ENCODE measurements at places on chromosomes 6 and 20. TPM values are rescaled to one million over a fixed set of nuclear protein-coding genes. Genes with fewer than 3 reads are reported as not detected.

DNA sequence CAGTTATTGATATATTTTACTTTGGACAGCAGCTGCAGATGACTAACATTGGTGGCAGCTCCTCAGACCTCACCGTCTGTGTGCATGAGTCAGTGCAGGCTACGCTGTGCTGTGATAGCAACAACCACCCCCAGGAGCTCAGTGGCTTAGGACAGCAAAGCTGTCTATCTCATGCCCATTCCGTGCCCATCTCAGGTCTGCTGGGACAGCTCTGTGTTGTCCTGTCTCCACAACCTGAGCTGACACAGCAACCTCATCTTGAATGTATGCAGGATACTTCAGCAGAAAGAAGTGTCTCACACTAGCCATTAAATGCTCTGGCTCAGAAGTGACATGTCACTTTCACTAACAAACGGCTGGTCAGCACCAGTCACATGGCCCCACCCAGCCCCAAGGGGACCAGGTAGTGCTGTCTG lies 47.7 kb downstream of the BANF2 start:
- H3K4me3 ChIP-seq, result no peak overlapping the region
- H3K36me3 ChIP-seq, result no peaks in the 10 kb centered on the region

DNA sequence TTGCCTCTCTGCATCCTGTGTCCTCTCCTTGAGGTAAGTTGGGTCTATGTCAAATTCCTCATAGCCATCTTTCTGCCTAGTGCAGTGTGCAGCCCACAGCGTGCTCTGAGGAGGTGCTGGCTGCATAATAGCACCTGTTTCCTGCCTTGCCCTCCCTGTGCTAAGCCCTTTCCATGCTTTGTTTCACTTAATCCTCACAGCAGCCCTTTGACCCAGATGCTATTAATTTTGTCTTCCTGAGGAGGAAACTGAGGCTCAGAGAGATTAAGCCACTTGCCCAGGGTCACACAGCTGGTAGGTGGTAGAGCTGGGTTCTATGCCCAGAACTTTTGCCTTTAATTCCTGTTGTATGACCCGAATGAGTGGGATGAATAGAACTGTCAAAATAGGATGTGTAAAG lies 13.5 kb downstream of the FAM83D start:
- peaks cover 38% of the 10 kb centered on the region for H3K4me1 ChIP-seq
- no peak overlapping the region for H3K27ac ChIP-seq
- no peak for DNase-seq
- H3K27me3 ChIP-seq, result no peaks in the 10 kb centered on the region

DNA sequence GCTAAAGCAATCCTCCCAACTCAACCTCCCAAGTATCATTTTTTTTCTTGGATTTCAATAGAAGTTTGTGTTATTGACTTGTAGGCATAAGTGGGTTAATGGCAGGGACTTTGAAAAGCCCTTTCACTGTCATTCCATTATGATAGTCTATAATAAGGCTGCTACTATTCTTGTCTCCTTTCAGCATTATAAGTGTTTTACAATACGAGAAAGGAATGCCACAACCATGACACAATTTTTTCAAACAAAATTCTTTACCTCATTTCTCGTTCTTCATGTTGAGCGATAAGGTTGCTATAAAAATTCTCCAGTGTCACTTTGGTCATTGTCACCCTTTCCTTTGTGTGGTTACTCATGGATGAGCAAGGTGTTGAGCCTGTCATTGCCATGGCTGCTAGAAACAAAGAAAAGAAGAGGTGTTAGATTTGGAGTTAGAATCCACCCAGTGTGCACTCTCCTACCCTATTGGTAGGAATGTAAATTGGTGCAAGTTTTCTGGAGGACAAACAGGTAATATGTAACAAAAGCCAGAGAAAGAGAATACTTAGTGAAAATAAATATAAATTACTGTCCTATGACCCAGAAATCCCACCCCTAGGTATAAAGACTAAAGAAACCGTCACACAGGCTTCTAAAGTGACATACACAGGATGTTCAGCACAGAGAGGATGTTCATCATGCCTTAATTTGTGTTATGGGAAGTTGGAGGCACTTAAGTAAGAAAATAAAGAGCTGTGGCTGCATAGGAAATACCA lies 7.3 kb downstream of the STK38 start:
- no peak overlapping the region for H3K27ac ChIP-seq
- H3K36me3 ChIP-seq, result peaks cover 52% of the 10 kb centered on the region
- no peak overlapping the region for H3K4me3 ChIP-seq

DNA sequence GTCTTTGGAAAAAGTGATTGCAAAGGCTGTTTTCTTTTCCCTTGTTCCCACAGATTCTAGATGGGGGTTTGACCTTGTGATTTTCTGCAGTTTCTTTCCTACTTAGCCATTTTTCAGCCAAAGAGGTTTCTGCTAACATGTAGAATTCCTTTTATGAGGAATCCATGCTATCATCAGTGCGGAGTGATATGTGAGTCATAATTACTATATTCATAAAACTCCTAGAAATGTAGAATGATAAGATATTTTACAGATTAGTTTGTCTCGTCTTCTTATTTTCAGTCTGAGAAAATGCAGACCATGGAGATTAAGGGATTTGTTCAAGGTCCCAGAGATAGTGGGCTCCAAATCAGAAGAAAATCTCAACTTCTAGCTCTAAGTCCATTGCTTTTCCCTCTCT lies 98.6 kb downstream of the KCNQ5 start:
- no peak for DNase-seq
- H3K27ac ChIP-seq, result no peak overlapping the region
- no peaks in the 10 kb centered on the region for H3K27me3 ChIP-seq
- H3K4me3 ChIP-seq, result no peak overlapping the region
- H3K4me1 ChIP-seq, result no peaks in the 10 kb centered on the region

GRCh38 chr6:81552644-81553043 lies 199.8 kb downstream of the TENT5A start:
- H3K27ac ChIP-seq, result no peak overlapping the region
- H3K36me3 ChIP-seq, result no peaks in the 10 kb centered on the region
- no peak overlapping the region for H3K4me3 ChIP-seq
- H3K27me3 ChIP-seq, result no peaks in the 10 kb centered on the region

DNA sequence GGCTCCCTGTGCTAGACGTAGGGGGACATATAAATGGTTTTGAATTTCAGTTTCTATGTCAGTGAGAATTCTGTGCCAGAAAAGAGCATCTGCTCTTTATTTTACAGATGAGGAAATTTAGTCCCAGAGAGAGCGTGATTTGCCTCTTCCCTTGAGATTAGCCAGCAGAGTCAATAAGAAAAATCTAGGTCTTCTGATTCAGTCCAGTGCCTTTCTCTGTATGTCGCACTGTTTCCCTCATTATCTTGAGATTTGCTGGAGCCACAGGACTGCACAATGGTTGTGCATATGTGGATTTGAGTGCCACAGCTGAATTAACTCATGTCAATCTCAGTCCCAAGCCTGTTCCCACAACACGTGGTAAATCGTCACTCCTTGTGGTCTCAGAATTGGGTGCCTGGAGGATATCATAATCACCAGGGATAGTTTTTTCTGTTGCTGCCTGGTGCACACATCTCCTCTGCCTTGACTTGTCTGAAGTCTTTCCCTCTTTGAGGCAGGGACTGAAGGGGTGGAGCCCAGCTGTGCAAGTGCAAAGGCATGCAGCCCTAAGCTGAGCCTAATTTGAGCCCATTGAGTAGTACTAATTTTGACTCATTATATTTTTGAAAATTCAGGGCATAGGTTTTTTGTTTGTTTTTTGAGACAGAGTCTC lies 276.7 kb downstream of the SOX4 start:
- H3K36me3 ChIP-seq, result no peaks in the 10 kb centered on the region
- no peak overlapping the region for H3K4me3 ChIP-seq
- H3K27me3 ChIP-seq, result no peaks in the 10 kb centered on the region
- no peak for DNase-seq
- no peaks in the 10 kb centered on the region for H3K4me1 ChIP-seq
- no peak overlapping the region for H3K27ac ChIP-seq

GRCh38 chr6:53986721-53987521 lies 124.3 kb upstream of the MLIP start:
- H3K27ac ChIP-seq, result no peak overlapping the region
- H3K36me3 ChIP-seq, result peaks cover 3% of the 10 kb centered on the region
- no peaks in the 10 kb centered on the region for H3K27me3 ChIP-seq
- no peak overlapping the region for H3K4me3 ChIP-seq
- DNase-seq, result no peak
- peaks cover 48% of the 10 kb centered on the region for H3K4me1 ChIP-seq

- no peaks in the 10 kb centered on the region for H3K4me1 ChIP-seq
- no peak overlapping the region for H3K4me3 ChIP-seq
- no peak for DNase-seq
- no peaks in the 10 kb centered on the region for H3K27me3 ChIP-seq
- no peak overlapping the region for H3K27ac ChIP-seq
- H3K36me3 ChIP-seq, result no peaks in the 10 kb centered on the region
Measured at GRCh38 chr6:7016226-7016625, 91.5 kb upstream of the RREB1 start.

DNA sequence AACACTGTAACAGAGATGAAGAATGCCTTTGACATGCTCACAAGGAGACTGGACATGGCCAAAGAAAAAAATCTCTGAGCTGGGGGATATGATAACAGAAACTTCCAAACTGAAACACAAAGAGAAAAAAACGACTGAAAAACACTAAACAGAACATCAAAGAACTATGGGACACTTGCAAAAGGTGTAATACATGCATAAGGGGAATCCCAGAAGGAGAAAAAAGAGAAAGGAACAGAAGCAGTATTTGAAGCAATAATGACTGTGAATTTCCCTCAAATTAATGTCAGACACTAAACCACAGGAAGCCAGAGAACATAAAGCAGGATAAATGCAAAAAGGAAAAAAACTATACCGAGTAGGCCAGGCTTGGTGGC lies 117.4 kb upstream of the ARID1B start:
- peaks cover 19% of the 10 kb centered on the region for H3K4me1 ChIP-seq
- peaks cover 4% of the 10 kb centered on the region for H3K36me3 ChIP-seq
- DNase-seq, result no peak
- H3K27ac ChIP-seq, result no peak overlapping the region

DNA sequence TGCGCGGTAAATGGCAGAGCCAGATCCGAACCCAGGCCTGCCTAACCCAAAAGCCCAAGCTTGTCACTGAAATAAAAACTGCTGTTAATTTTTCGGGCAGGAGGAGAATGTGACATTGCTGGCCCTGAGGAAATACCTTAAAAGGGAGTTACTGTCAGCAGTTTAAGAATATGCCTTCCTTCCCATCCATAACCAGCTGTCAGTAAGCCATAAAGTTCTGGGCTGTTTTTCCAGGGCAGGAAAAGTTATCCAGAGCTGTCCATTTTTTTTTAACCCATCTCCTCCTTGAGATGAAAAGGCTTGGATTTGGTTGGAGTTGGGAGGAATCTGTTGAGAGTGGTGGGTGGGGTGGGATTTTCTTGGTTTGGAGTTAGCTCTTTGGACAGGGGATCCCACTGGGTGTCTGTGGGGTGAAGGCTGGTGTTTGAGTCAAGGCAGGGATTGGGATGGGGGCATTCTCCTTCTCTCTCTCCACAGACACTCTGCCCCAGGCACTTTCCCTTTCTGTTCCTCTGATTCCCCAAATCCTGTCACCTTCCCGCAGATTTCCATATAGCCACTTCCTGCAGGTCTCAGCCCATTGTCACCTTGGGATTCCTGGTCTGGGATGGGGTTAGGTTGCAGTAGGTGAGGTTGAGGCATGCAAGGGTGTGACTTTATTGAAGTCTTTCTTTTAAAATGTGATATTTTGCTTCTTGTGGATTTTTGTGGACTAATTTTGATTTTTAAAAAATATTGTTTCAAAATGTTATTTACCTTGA lies 4.3 kb upstream of the KCNG1 start:
- H3K4me1 ChIP-seq, result peaks cover 11% of the 10 kb centered on the region
- no peak for DNase-seq
- H3K4me3 ChIP-seq, result no peak overlapping the region
- no peak overlapping the region for H3K27ac ChIP-seq

- no peak overlapping the region for H3K4me3 ChIP-seq
- peaks cover 9% of the 10 kb centered on the region for H3K36me3 ChIP-seq
- H3K4me1 ChIP-seq, result peaks cover 29% of the 10 kb centered on the region
- H3K27me3 ChIP-seq, result no peaks in the 10 kb centered on the region
- H3K27ac ChIP-seq, result no peak overlapping the region
- DNase-seq, result no peak
Measured at GRCh38 chr6:2862712-2863181, 21.1 kb upstream of the SERPINB1 start.

- H3K36me3 ChIP-seq, result no peaks in the 10 kb centered on the region
- no peaks in the 10 kb centered on the region for H3K4me1 ChIP-seq
- no peaks in the 10 kb centered on the region for H3K27me3 ChIP-seq
- H3K27ac ChIP-seq, result no peak overlapping the region
Measured at GRCh38 chr6:137692308-137692707, 174.8 kb upstream of the TNFAIP3 start.

- H3K27ac ChIP-seq, result no peak overlapping the region
- no peaks in the 10 kb centered on the region for H3K27me3 ChIP-seq
- no peaks in the 10 kb centered on the region for H3K4me1 ChIP-seq
- no peaks in the 10 kb centered on the region for H3K36me3 ChIP-seq
- DNase-seq, result no peak
- no peak overlapping the region for H3K4me3 ChIP-seq
Measured at GRCh38 chr20:3014662-3015061, 28.8 kb upstream of the GNRH2 start.

GRCh38 chr6:53854843-53855567 lies 60.2 kb downstream of the LRRC1 start:
- H3K4me1 ChIP-seq, result peaks cover 49% of the 10 kb centered on the region
- peak overlapping the region; percentile 67 for H3K27ac ChIP-seq
- H3K36me3 ChIP-seq, result no peaks in the 10 kb centered on the region
- DNase-seq, result peak; percentile 49
- H3K4me3 ChIP-seq, result peak overlapping the region; percentile 6
- H3K27me3 ChIP-seq, result no peaks in the 10 kb centered on the region

DNA sequence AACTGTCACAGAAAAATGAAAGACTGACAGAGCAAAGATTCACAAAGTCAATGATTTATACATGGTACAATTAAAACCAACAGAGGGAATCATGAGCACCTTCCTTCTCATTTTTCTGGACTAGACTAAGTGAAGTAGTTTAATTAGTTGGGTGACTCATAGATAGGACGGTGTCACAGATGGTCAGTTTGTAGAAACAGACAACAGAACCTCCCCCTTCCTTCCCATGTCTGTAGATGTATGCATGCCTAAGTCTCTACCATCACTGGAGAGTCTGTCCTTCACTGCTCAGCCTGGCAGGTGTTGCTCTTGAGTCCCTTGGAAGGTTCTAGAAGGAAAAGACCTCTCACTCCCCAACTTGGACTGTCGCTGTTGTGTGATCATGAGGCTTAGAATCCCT lies 75.4 kb upstream of the EEF1E1 start:
- no peaks in the 10 kb centered on the region for H3K27me3 ChIP-seq
- DNase-seq, result no peak
- no peaks in the 10 kb centered on the region for H3K36me3 ChIP-seq
- H3K4me1 ChIP-seq, result peaks cover 9% of the 10 kb centered on the region
- H3K27ac ChIP-seq, result no peak overlapping the region
- no peak overlapping the region for H3K4me3 ChIP-seq

- peaks cover 60% of the 10 kb centered on the region for H3K4me1 ChIP-seq
- H3K4me3 ChIP-seq, result peak overlapping the region; percentile 16
- H3K27me3 ChIP-seq, result no peaks in the 10 kb centered on the region
- H3K27ac ChIP-seq, result peak overlapping the region; percentile 97
Measured at GRCh38 chr6:30779850-30780641, 35.7 kb upstream of the IER3 start.

GRCh38 chr6:131103901-131104300 lies 31.4 kb upstream of the AKAP7 start:
- no peak overlapping the region for H3K4me3 ChIP-seq
- H3K36me3 ChIP-seq, result peaks cover 24% of the 10 kb centered on the region
- H3K4me1 ChIP-seq, result peaks cover 63% of the 10 kb centered on the region
- no peaks in the 10 kb centered on the region for H3K27me3 ChIP-seq
- H3K27ac ChIP-seq, result peak overlapping the region; percentile 93

The IL20RA gene
- 3.1 TPM for total RNA-seq

The HLA-A gene
- total RNA-seq, result 963 TPM

The OLIG3 gene
- not detected for total RNA-seq

The DEFB124 gene
- not detected for total RNA-seq

The FRK gene
- total RNA-seq, result 21.2 TPM

The PTCHD4 gene
- not detected for total RNA-seq

The CITED2 gene
- total RNA-seq, result 21.4 TPM

The C20orf204 gene
- total RNA-seq, result 5.0 TPM

The HLA-DQB2 gene
- total RNA-seq, result 0.39 TPM

The CD83 gene
- 5.1 TPM for total RNA-seq

The FKBP1C gene
- 0.35 TPM for total RNA-seq

Data from Calu3 (cell line).